ENCODE measurements at places on chromosomes 6 and 20.

DNA sequence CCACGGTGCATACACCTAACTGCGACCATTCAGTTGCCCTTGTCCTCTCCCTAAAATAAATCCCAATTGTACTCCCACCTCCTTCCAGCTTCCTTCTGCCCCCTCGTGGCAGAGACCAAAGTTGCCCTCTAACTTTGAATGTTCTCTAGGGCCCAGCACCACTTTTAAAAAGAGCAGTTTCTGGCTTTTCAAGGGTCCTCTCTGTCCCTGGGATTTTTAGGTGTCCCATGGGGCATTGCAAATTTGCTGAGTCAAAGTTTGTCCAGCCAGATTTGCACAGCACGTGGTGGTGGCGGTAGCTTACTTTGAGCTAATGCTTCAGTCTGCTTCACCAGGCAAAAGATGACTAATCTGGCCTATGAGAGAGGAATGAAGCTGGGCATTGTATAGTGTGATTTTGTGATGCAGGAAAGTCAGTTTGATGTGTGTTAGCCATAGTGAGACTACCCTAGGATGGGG is 100.2 kb downstream of the PERP start:
- no peak for DNase-seq

GRCh38 chr6:114281496-114281895 is 61.3 kb downstream of the HS3ST5 start:
- no peak for DNase-seq

DNA sequence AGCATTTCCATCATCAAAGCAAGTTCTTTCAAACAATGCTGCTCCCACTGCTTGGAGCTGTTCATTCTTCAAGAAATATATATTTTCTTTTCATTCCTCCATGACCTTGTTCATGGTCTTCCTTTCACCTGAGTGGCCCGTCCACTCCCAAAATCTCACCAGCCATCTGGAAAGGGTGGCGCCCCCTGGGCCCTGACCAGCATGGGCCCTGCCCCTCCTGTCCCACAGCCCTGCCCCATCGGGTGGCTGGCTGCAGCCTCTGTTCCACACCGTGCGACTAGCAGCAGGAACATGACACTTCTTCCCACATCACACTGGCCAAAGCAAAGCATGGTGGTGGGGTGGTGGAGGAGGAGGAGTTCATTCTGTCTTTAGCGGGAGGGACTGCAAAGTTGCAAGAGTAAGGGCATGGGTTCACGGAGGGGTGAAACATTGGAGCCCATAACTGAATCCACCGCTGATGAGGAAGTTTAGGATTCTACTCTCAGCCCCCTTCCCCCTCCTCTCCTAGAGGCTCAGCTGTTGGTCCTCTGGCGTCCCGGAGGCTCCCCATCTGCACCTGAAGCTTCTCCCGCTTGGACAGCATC is 195.2 kb upstream of the SLC24A3 start:
- no peak for DNase-seq

- no peak for DNase-seq
Observed at GRCh38 chr6:118656847-118657451, 5.6 kb upstream of the CEP85L start.

GRCh38 chr6:170288852-170289179 is 2.1 kb downstream of the DLL1 start:
- no peak for DNase-seq

Measured in T-helper 1 cell (primary cell).